T-helper 17 cell (primary cell): ENCODE measurements at places on chromosomes 2 and 18.
A peak's percentile ranks its signal among the peaks of the same experiment; 100 is the strongest.

- no peaks in the 10 kb centered on the region for H3K27me3 ChIP-seq
- DNase-seq, result no peak
- H3K4me1 ChIP-seq, result no peaks in the 10 kb centered on the region
- H3K27ac ChIP-seq, result no peak overlapping the region
- H3K4me3 ChIP-seq, result no peak overlapping the region
These were observed 152.3 kb downstream of the MEIS1 start for GRCh38 chr2:66587216-66587615.

- DNase-seq, result no peak
- peaks cover 12% of the 10 kb centered on the region for H3K27me3 ChIP-seq
- no peaks in the 10 kb centered on the region for H3K4me1 ChIP-seq
- no peak overlapping the region for H3K4me3 ChIP-seq
These were observed 30.6 kb upstream of the RPRM start for GRCh38 chr2:153509133-153509532.

GRCh38 chr2:121387591-121388325 is 102.8 kb upstream of the TFCP2L1 start:
- no peaks in the 10 kb centered on the region for H3K27me3 ChIP-seq
- H3K4me1 ChIP-seq, result no peaks in the 10 kb centered on the region
- no peak overlapping the region for H3K4me3 ChIP-seq
- H3K36me3 ChIP-seq, result peaks cover 4% of the 10 kb centered on the region
- DNase-seq, result no peak

GRCh38 chr18:49666045-49666775 is 104.4 kb downstream of the LIPG start:
- H3K4me1 ChIP-seq, result no peaks in the 10 kb centered on the region
- no peak for DNase-seq
- no peak overlapping the region for H3K27ac ChIP-seq
- no peak overlapping the region for H3K4me3 ChIP-seq
- H3K27me3 ChIP-seq, result peaks cover 78% of the 10 kb centered on the region

DNA sequence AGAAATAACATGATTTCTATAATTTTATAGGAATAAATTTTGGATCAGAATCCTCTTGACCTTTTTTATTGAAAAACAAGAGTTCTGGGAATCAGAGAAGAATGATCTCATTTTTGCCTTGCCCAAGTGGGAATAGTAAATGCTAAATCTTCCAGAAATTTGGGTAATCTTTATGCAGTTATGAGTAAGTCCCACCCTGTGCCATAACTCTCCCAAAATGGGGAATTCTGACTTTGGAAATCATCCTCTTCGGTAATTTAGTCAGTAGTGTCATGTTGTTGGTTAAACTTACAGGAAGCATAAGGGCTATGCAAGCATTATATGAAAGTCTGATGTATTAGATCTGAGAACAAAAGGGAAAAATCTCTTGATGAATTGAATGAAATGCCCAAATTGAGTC is 20.6 kb upstream of the ARHGAP28 start:
- H3K4me1 ChIP-seq, result no peaks in the 10 kb centered on the region
- H3K36me3 ChIP-seq, result no peaks in the 10 kb centered on the region
- no peak overlapping the region for H3K27ac ChIP-seq
- no peak for DNase-seq

- H3K36me3 ChIP-seq, result no peaks in the 10 kb centered on the region
- DNase-seq, result no peak
- peaks cover 16% of the 10 kb centered on the region for H3K27me3 ChIP-seq
- H3K4me3 ChIP-seq, result no peak overlapping the region
- H3K27ac ChIP-seq, result no peak overlapping the region
- peaks cover 24% of the 10 kb centered on the region for H3K4me1 ChIP-seq
These were observed 93.9 kb downstream of the KLF7 start for GRCh38 chr2:207071820-207072219.

- no peak for DNase-seq
- H3K4me1 ChIP-seq, result no peaks in the 10 kb centered on the region
- H3K27me3 ChIP-seq, result no peaks in the 10 kb centered on the region
- no peaks in the 10 kb centered on the region for H3K36me3 ChIP-seq
- no peak overlapping the region for H3K27ac ChIP-seq
- no peak overlapping the region for H3K4me3 ChIP-seq
These were observed 44.2 kb upstream of the MFF start for GRCh38 chr2:227280895-227281294.

GRCh38 chr18:12946549-12947284 is 1.1 kb upstream of the SEH1L start:
- peaks cover 28% of the 10 kb centered on the region for H3K4me1 ChIP-seq
- H3K36me3 ChIP-seq, result no peaks in the 10 kb centered on the region
- DNase-seq, result no peak
- H3K4me3 ChIP-seq, result peak overlapping the region; percentile 98

GRCh38 chr18:64539847-64540246 is 391.0 kb upstream of the LINC00305 start:
- H3K4me3 ChIP-seq, result no peak overlapping the region
- no peaks in the 10 kb centered on the region for H3K27me3 ChIP-seq
- no peak overlapping the region for H3K27ac ChIP-seq
- H3K4me1 ChIP-seq, result no peaks in the 10 kb centered on the region
- H3K36me3 ChIP-seq, result no peaks in the 10 kb centered on the region

- peak overlapping the region; percentile 100 for H3K27ac ChIP-seq
- DNase-seq, result no peak
- H3K4me3 ChIP-seq, result peak overlapping the region; percentile 19
- H3K36me3 ChIP-seq, result peaks cover 31% of the 10 kb centered on the region
- H3K4me1 ChIP-seq, result peaks cover 45% of the 10 kb centered on the region
- no peaks in the 10 kb centered on the region for H3K27me3 ChIP-seq
These were observed 15.3 kb downstream of the CYTIP start for GRCh38 chr2:157428500-157429175.

GRCh38 chr18:24695168-24695567 is 234.7 kb downstream of the HRH4 start:
- no peak overlapping the region for H3K27ac ChIP-seq
- no peaks in the 10 kb centered on the region for H3K36me3 ChIP-seq
- no peak for DNase-seq
- peaks cover 23% of the 10 kb centered on the region for H3K27me3 ChIP-seq
- no peak overlapping the region for H3K4me3 ChIP-seq
- H3K4me1 ChIP-seq, result no peaks in the 10 kb centered on the region

DNA sequence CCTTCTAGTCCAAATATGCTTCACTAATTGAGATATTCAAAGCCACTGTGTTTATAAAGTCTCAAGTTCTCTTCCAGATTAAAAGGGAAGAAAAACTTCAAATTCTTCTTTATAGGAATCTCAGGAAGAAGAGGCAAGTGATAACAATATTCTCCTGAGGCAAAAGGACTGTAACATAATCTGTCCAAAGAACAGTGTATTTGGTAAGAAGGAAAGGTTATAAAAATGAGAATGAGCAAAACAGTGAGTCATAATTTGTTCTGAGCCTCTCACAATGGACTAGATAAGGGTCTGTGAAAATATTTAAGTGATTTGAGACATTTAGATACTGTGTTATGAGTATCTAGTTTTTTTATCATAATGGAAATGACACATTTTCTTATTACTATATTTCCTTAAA is 44.3 kb downstream of the SNRPD1 start:
- peaks cover 3% of the 10 kb centered on the region for H3K4me1 ChIP-seq
- no peak overlapping the region for H3K27ac ChIP-seq
- no peak overlapping the region for H3K4me3 ChIP-seq
- no peaks in the 10 kb centered on the region for H3K27me3 ChIP-seq
- H3K36me3 ChIP-seq, result peaks cover 8% of the 10 kb centered on the region

DNA sequence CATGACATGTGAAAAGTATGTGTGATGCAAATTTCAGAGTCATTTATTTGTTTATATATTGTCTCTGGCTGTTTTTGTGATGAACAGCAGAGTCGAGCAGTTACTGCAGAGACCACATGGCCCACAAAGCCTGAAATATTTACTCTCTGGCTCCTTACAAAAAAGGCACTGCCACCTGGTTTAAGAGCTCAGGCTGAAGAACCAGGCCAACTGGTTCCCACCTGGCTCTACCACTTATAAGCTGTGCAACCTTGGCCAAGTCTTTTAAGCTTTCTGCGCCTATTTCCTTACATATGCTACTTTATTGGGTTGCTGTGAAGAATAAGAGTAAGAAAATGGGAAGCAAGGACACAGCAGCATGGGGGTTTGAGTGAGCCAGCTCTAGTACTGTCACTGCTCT is 207.6 kb downstream of the L3MBTL4 start:
- H3K4me3 ChIP-seq, result no peak overlapping the region
- no peak for DNase-seq
- no peaks in the 10 kb centered on the region for H3K36me3 ChIP-seq
- H3K27me3 ChIP-seq, result no peaks in the 10 kb centered on the region

DNA sequence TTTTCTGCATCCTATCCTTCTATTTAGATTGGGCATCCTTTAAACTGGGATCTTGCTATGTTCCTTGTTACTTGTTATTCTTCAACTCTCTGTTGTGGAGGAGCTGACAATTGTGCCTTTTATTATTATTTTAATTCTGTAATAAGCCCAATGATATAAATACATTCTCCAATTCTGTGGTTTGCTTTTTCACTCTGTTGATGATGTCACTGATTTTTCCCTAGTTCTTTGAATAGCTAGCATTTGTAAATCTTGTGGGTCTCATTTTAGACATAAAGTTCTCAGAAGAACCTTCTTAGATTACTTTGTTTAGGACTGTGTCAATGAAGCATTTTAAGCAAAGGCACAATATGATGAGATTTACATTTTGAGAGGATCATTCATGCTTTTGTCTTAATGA is 79.5 kb upstream of the SLC8A1 start:
- H3K4me3 ChIP-seq, result no peak overlapping the region
- H3K4me1 ChIP-seq, result no peaks in the 10 kb centered on the region
- no peaks in the 10 kb centered on the region for H3K27me3 ChIP-seq

DNA sequence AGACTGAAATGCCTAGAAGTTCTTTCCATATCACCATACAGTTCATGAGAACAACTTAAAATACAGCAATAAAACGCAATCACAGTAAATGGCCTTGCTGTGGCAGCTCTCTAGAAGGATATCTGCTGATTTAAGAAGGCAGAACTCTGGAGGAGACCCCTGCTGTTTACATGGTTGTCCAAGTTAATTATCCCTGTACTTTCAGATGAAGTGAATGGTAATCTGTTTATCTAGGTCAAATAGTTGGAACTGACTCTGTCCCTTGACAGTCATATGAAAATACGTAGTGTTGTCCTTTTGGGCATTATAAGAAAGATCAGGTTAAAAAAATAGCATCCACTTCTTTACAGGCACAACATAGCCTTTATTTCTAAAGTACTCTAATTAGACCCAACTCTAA is 115.6 kb downstream of the COLEC12 start:
- DNase-seq, result no peak
- H3K27me3 ChIP-seq, result peaks cover 26% of the 10 kb centered on the region
- H3K36me3 ChIP-seq, result no peaks in the 10 kb centered on the region
- H3K4me3 ChIP-seq, result no peak overlapping the region

GRCh38 chr2:158359846-158360245 is 96.7 kb downstream of the CCDC148 start:
- no peaks in the 10 kb centered on the region for H3K36me3 ChIP-seq
- H3K4me3 ChIP-seq, result no peak overlapping the region

GRCh38 chr2:197838036-197838435 is 33.6 kb downstream of the PLCL1 start:
- H3K27ac ChIP-seq, result peak overlapping the region; percentile 93
- peaks cover 28% of the 10 kb centered on the region for H3K4me1 ChIP-seq
- peak overlapping the region; percentile 79 for H3K4me3 ChIP-seq
- no peaks in the 10 kb centered on the region for H3K27me3 ChIP-seq
- no peak for DNase-seq
- peaks cover 7% of the 10 kb centered on the region for H3K36me3 ChIP-seq

DNA sequence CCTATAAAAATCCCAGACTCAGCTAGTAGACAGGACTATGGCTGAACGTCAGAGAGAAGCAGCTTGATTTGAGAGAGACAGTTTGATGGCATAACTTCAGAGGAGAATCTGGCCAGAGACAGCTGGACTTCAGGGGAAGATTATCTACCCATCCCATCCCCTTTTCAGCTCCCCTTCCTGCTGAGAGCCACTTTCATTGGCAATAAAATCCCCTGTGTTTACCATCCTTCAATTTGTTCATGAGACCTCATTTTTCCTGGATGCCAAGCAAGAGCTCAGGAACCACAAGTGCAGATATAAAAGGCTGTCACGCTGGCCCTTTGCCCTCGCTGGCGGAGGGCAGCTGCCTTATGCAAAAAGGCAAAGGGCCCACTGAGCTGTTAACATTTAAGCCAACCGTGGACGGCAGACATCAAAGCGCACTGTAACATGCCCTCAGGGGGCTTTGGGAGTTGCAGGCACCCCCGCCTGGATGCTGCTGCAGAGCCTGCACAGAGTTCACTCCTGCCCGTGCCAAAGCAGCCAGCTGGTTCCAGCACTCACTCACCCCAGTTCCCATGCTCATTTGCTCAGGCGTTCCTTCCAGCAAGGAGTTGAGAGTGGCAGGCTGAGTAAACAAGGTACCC is 164.3 kb upstream of the PGAP1 start:
- H3K4me1 ChIP-seq, result peaks cover 22% of the 10 kb centered on the region
- H3K36me3 ChIP-seq, result peaks cover 12% of the 10 kb centered on the region
- H3K27me3 ChIP-seq, result no peaks in the 10 kb centered on the region
- no peak overlapping the region for H3K4me3 ChIP-seq
- peak overlapping the region; percentile 67 for H3K27ac ChIP-seq

DNA sequence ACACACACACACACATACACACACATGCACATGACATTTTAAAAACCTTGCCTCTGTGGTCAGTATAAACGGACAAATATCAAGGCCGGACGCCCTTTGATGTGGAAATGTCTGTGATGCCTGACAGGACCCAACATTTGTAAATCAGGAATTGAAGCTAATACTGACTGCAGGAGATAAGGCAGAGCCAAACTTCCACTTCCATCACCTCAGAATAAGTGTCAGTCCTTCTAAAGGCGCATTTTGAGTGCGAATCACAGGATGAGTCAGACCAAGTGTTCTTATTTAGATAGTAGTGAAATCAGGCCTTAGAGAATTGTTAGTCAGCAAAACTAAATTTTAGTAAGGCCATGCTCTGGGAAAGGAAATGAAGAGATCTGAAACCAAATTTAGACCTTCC is 211.7 kb upstream of the LRATD1 start:
- H3K4me3 ChIP-seq, result no peak overlapping the region
- H3K36me3 ChIP-seq, result no peaks in the 10 kb centered on the region
- H3K27ac ChIP-seq, result no peak overlapping the region
- no peaks in the 10 kb centered on the region for H3K27me3 ChIP-seq
- H3K4me1 ChIP-seq, result no peaks in the 10 kb centered on the region

DNA sequence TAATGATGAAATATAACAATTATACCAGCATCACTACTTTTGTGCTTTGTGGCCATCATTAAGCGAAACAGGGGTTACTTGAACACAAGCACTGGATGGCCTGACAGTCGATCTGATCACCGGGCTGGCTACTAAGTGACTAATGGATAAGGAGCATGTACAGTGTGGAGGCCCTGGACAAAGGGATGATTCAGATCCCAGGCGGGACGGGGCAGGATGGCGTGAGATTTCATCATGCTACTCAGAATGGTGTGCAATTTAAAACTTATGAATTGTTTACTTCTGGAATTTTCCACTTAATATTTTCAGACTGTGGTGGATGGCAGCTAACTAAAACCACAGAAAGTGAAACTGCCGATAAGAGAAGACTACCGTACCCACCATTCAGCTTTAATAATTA is 7.0 kb upstream of the CLIP4 start:
- no peak overlapping the region for H3K4me3 ChIP-seq
- no peak overlapping the region for H3K27ac ChIP-seq
- H3K4me1 ChIP-seq, result peaks cover 4% of the 10 kb centered on the region
